AG04449 (cell line): ENCODE measurements at places on chromosomes 7 and 10.

- DNase-seq: no peak
Observed at GRCh38 chr10:132518572-132519381, 18.8 kb upstream of the INPP5A start.

DNA sequence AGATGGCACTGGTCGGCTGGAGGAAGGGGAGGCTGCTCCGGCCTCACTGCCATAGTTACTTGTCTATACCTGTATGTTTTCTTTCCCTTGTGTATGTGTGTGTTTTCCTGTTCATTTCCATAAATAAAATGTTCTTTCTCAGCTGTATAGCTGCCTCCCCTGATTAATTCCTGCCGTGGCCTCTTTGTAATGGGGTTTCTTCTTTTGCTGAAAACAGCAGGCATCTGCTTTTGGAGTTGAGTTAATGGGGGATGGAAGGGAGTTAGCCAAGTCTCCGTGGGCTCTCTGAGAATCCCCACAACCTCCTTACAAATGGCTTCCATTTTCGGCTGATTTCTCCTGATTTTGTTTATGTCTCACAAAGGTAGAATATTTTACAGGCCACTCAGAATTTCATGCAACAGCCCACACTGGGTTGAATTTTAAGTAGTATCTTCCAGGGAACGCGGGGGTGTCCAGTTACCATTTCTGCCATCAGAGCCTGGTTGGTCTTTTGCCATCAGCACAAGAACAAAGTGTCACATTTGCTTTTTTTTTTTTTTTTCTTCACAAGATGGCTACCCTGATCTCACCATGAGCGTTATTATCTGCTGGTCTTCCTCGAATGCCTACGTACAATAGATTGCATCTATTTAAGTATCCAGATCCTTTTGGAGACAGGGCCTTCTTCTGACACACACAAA, 88.1 kb upstream of the NRP1 start:
- DNase-seq: no peak

- no peak for DNase-seq
Observed at GRCh38 chr7:15687546-15688278, 1.2 kb upstream of the MEOX2 start.

DNA sequence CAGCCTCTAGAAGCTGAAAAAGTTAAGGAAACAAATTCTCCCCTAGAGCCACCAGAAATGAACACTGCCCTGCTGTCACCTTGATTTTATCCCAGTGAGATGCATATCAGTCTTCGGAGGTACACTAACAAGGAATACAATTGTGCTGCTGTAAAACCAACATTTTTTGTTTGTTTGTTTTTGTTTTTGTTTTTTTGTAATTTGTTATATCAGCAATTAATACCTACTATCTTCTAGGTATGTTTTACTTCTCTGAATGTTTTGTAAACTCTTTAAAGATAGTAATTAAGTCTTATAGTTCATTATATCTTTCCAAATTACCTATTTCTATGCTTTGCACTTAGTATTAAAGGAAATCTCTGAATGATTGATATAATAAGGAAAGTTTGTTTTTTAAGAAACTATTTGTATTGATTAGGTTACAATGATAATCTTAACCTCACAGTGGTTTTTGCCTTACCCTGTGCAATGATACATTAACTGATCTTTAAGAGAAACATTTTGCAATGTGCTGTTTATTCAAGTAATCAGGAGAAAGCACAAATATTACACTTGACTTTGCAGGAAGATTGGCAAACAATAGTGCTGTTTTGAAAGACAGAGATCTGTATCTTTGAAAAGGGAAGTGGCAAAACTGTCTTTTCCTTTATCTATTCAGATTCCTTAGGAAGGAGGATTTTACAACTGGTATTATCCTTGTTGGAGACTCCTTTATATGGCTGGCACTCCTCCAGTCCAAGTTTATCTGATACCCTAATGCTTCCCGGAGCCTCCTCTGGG, 11.3 kb upstream of the HGF start:
- no peak for DNase-seq

- DNase-seq: no peak
Observed at GRCh38 chr10:84264611-84265141, 19.8 kb downstream of the RGR start.

DNA sequence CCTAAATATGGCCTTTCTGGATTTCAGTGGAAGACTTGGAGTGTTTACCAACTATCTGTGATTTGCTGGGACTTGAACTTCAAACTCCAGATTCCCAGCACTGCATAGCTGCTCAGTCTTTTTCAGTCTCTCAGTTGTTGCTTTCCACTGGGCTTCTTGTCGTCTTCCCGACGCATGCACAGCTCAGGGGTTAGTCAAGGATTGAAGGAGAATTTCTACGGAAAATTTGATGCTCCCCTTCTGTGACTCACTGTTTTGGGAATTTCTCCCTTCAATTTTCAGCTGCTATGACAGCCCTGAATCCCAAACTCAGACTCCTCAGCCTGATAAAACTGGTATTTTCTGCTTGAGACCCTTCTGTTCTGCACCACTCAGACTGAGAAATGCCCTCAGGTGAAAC, 91.7 kb downstream of the CYP26A1 start:
- DNase-seq: no peak

DNA sequence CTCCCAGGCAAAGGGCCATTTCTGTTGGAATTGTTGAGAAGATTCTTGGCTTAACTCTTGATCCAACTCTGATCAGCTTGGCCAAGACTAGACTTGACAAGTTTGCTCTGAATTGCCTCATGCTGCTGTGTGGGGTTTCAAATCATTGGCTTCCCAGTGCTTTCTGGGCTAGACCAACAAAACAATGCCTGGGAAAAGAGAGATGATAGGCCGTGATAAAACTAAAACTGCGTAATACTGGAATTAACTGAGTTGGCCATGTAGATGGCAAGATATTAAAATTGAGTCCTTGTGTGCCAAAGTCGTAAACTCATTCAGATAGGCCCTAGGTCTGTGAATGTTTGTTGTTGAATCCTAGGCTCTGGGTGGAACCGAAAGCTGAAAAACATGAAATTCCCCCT, 222.6 kb downstream of the MGMT start:
- no peak for DNase-seq

DNA sequence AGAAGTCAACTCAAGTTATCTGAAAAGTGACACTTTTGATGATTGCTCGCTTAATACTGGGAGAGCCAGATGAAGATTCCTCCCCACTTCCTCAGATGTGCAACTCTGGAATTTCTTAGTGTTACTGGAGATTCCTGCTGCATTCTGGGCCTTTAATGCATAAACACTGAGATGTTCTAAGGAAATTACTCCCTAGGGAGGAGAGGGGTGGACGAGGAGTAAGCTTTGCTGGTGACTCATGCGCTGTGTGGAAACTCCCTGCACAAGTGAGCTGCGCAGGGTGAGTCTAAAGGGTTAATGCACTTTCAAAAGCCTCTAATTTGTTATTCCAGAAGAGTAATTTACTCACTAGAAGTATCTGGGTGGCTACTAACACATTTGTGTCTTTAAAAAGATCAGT, 46.3 kb downstream of the EGFR start:
- DNase-seq: peak; percentile 97

DNA sequence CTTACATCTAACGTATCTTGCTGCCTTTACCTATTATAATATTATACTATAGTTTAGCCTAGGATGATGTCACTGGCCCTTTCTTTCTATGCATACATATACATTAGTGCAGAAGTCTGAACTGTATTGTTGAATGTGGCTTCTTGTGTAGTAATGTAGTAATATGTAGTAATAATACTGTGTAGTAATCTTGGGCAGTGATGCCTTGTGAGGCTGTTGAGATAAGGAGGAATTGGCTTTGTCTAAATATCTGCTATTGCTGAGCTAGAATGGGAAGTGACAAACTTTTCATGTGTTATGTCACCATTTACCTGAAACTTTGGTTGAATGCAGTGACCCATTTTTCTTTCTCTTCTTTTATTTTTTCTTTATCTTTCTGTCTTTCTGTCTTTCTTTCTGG, 11.0 kb downstream of the GLCCI1 start:
- no peak for DNase-seq

DNA sequence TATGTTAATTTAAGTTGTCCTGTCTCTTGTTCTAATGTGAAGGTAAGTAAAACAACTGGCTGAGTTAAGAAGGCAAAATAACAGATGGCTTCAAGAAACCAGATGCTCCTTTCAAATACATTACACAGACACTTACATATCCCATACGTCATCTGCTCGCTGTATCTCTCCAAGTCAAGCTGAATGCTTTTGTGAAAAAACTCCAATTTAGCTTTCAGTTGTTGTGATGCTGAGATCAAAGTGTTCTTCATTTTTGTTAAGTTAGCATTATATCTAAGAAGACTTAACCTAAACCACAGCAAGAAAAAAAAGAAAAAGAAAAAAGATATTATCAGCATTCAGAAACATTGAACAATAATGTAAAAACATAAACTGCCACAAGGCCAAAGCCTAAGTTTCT, 18.5 kb upstream of the ERLIN1 start:
- no peak for DNase-seq

GRCh38 chr7:100895701-100895955, at the start of gene ACHE:
ACHE (minus strand) TSS chr7:100895888; CDS start chr7:100894232, 1,656 bp downstream.
- no peak for DNase-seq

- no peak for DNase-seq
Observed at GRCh38 chr7:154581251-154581890, 421.6 kb downstream of the PAXIP1 start.

DNA sequence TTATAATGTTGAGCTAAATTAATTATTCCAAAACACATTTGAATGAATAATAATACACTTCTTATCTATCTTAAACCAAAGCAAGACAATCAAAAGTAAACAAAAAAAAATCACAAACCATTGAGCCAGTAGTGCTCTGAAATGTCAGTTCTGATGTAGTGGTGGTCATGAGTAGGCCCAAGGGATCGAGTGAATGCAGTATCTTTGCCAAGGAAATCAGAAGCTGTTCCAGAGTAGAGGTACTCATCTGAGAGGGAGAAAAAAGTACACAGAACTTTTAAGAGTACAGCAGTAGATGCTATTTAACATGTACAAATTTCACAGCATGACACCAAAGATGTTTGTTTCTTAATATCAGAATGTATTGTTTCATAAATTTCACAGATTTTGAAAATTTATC, 121.5 kb downstream of the SEMA3D start:
- no peak for DNase-seq

- no peak for DNase-seq
Observed at GRCh38 chr7:20991544-20991943, 204.9 kb upstream of the SP8 start.

DNA sequence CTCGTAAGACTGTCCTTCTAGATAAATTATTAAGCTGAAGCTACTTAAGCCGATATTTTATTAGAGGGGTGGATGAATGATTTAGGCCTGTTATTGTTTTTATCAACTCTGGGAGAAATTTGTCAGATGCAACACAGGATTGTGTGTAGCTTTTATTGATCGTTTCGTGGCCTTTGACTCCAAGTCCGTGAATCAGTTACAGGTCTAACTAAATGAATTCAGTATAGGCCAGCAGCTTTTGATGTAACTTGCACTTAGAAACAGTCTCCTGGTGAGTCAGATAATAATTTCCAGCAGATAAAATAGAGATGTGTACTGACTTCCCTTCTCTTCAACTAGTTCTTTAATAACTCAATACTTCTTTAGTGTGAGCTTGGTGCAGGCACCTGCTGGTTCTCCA, 341.7 kb upstream of the SMIM30 start:
- DNase-seq: no peak

- DNase-seq: no peak
Observed at GRCh38 chr7:94296881-94297280, 97.8 kb upstream of the COL1A2 start.
